Amygdala (tissue), 56 donors: ENCODE measurements at places on chromosomes 3 and 15.

DNA sequence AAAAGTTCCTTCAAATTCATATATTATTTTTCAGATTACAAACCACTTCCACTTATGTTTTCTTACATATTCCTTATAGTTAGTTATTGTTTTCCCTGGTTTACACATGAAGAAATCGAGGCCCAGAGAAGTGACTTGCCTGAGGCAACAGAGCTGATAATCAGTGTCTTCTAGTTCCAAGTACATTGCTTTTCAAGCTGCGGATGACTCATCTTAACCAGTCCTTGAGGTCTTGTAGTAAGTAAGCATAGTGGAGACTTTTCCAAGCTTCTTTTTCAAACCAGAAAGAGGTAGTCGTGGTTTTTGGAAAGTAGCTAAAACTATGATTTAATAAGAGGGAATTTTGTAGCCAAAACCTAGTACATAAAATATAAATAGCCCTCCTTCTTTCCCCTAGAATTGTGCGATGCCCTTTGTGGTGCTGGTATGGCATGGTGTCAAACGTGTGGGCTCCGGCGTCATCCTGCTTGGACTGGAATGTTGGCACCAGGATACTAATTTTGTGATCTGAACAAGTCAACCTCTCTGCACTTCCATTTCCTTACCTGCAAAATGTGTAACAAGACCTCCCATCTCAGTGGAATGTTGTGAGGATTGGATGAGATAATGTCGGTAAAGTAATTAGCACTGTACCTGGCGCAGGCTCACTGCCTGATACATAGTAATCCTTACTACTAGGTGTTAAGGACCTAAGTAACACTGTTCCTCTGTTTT, 19.0 kb upstream of the DLG1 start:
- no peak for DNase-seq

GRCh38 chr15:69748131-69748530, 295.5 kb downstream of the RPLP1 start:
- no peak for DNase-seq

- DNase-seq = no peak
These were observed 416.9 kb downstream of the TUSC7 start for GRCh38 chr3:117126460-117126859.

- no peak for DNase-seq
These were observed 178.4 kb upstream of the SUCLG2 start for GRCh38 chr3:67832817-67833216.

GRCh38 chr15:55721554-55722185, 21.3 kb downstream of the PRTG start:
- no peak for DNase-seq

- DNase-seq = no peak
These were observed 46.0 kb downstream of the PPCDC start for GRCh38 chr15:75069301-75069925.

GRCh38 chr3:186217820-186218164, 108.9 kb upstream of the ETV5 start:
- no peak for DNase-seq

- no peak for DNase-seq
These were observed 144.3 kb downstream of the EEFSEC start for GRCh38 chr3:128297401-128298138.

DNA sequence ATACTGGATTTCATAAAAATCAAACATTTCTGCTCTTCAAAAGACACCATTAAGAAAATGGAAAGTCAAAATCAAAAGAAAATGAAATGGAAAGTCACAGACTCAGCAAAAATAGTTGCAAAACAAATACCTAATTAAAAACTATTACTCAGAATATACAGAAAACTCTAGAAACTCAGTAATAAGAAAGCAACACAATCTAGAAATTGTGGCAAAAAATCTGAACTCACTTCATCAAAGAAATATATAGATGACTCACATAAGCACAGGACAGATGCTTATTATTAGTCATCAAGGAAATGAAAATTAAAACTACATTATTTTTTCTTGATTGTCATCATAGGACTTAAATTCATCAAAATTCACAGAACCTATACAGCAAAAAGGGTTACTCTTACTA, 430.0 kb downstream of the SHQ1 start:
- no peak for DNase-seq

DNA sequence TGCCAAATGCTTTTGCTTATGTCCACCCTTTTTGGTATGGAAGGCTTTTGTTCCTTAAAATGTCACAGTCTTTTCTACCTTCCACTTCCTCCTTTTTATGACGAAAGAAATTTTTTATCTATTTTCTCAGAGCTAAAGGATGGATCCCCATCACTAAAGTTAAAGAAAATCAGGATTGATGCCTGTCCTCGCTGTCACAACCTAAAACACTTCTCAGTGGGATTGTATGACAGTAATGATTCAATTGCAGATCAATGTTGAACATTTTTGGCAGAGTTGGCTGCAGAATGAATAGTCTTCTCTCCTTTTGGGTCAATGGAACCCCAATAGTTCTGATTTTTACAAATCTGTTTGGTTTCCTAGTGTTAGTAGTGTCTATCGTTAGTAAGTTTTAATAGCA, 549.8 kb upstream of the ROBO2 start:
- no peak for DNase-seq

GRCh38 chr15:70141376-70142071, 43.8 kb upstream of the TLE3 start:
- DNase-seq = no peak

- DNase-seq = no peak
These were observed 455.7 kb downstream of the FOXP1 start for GRCh38 chr3:71127844-71128243.

GRCh38 chr15:74036271-74037170, 42.0 kb downstream of the PML start:
- no peak for DNase-seq

GRCh38 chr3:10397879-10398278, 77.0 kb upstream of the SEC13 start:
- DNase-seq = no peak

DNA sequence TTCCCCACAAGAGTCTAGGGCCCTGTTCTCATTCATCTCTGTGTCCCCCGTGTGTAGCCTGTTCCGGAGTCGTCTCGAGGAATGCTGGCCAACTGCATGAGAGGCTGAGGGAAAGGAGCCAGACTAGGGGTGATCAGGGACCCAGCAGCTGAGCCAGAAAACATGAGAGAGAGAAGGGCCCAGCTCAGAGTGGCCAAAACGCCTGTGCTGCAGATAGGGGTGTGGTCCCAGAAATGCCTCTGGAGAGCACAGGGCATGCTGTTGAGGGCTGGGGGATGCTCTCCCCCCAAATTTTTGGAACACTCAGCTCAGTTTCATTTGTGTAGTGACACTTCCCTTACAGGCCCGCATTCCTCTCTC, 14.1 kb downstream of the CYP1A2 start:
- DNase-seq = no peak

GRCh38 chr15:87753539-87753938, 503.0 kb downstream of the NTRK3 start:
- no peak for DNase-seq

GRCh38 chr3:31022716-31023115, 128.3 kb upstream of the GADL1 start:
- DNase-seq = no peak

GRCh38 chr3:127483005-127483641, 107.4 kb downstream of the TPRA1 start:
- DNase-seq = no peak

DNA sequence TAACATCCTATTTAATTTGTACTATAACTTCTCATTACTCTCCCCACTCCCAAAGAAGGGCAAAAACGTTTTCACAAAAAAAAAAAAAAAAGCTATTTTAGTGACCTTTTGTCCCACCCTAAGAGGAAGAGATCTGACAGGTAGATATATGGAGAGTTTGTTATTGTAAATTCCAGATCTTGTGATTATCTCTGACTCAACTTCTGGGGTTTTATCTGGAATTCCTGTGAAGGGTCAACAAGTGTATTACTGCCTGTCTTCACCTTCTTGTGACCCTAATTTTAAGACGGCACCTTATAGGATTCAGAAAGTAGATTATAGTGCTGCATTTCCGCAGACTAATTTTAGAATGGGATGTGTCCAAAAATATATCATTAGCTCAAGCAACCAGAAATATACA, 205.9 kb upstream of the CDIN1 start:
- DNase-seq = no peak

DNA sequence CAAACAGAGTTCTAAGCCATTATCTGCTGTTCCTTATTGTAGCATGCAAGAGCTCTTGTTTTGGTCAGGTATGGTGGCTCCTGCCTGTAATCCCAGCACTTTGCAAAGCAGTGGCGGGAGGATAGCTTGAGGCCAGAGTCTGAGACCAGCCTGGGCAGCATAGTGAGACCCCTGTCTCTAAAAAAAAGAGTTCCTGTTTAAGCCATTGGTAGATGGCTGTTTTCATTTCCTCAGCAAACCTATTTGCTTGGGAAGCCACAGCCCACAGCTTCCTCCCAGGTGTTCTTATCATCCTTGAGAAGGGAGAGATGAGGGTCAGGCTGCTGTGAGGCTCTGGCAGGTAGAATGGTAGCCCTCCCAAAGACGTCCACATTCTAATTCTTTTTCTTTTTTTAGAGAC, 24.4 kb upstream of the FAM81A start:
- no peak for DNase-seq

DNA sequence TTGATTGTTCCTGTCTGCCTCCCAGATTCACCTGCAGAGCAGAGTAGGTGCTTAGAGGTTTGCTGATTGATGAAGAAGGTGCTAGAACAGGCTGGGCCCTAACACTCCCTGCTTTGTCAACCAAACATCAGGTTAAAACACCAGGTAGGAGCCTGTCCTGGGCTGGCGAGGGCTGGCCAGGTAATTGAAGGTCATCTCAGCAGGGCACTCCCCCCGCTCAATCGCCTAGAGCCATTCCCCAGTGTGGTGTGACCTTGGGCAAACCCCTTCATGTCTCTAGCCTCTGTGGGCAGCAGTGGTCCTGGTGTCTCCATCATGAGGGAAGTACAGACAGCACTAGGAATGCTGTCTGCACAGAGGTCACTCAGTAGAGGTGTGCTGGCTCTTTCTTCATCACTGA, 88.3 kb downstream of the KLF15 start:
- DNase-seq = no peak

GRCh38 chr3:146638718-146639117, 33.6 kb upstream of the PLSCR5 start:
- no peak for DNase-seq

GRCh38 chr3:126109880-126110235, 25.9 kb upstream of the SLC41A3 start:
- DNase-seq = no peak

- DNase-seq = no peak
These were observed 268.0 kb downstream of the NR2F2 start for GRCh38 chr15:96598514-96598913.

DNA sequence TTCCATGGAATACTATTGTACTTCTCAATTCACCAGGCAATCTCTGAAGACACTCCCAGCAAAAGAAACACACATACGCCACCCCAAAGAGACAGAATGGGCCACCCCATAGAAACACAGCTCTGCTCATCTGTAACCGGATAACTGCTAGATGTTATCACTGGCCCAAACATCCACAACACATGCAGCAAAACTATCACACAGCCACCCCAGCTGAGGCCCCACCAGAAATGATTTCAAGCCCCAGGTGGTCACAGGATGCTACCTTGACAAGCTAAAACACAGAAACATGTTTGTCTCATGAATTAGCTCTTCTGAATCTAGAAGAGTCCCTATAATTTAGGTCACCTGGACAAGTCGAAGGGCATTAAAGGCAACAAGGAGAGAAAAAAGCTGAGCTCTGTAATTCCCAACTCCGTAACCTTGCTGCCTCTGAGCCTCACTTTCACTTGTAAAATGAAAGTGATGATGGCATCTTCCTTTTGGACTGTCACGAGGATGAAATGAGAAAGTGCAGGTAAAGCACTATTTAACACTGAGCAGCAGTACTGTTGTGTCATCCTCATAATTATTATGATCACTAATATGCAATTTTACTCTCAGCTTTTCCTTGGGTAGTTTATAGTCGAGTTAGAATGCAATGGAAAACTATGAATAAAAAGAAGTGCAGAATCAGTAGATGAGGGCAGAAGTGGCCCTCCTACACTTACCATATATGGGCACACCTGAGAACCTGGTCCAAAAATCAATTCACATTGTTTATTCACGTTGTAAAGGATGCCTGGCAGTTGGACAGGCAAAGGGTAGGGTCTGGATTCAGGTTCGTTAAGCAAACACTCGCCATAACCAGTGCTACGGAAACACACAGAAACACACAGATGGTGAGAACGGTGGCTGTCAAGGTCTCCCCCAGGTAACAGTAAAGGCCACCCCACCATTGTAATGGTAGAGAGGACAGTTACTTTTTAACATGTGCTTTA, 38.6 kb downstream of the ADAMTS9 start:
- no peak for DNase-seq

- DNase-seq = no peak
These were observed 184.5 kb downstream of the FNDC3B start for GRCh38 chr3:172223870-172224269.

DNA sequence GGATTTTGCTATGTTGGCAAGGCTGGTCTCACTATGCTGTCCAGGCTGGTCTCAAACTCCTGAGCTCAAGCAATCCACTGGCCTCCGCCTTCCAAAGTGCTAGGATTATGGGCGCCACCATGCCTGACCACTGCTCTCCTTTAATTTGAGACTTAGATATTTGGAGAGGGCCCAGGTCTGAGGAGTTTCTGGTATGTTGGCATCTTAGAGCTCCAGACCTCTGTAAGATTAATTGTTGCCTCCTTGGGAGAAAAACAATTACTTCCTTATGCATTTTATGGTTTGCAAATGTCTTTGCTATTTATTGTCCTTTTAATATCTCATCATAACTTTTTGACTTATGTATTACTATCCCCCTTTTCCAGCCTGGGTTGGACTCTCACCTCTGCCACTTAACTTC, 2.9 kb downstream of the ZNF774 start:
- DNase-seq = no peak

- no peak for DNase-seq
These were observed 152.0 kb upstream of the PEX5L start for GRCh38 chr3:180188512-180189309.

DNA sequence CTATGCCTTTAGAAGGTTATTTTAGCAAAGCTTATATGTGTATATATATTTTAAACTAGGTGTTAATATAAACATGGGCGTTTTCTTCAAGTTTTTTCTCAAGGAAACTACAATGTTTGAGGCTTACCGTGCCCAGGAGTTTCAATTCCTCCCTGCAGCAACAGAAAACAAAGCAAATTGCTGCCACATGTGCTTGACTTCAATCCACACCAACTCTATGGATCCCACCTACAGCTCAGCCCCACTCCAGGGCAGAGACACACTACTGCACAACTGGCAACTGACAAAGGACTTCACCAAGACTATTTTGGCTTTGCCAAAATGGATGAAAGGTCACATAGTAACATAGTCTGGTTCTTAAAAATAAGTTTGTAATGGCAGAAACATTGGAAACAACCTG, 346.6 kb downstream of the ERC2 start:
- DNase-seq = no peak

GRCh38 chr3:52890735-52891134, 6.6 kb downstream of the STIMATE start:
- DNase-seq = no peak

DNA sequence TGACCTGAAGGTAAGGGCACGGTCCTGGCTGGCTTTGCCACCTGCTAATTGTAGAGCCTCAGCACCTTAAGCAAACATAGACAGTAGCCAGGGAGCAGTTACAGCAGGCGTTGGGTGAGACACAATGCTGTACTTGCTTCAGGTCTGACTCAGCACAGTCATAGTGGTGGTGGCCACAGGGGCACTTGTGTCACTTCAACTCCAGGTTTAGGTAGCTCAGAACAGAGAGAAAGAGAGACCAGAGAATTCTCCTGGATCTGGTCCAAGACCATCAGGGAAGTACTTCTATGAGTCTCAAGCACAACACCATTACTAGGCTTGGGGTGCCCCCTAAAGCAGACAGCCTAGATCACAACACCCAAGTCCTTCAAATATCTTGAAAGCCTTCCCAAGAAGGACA, 204.4 kb downstream of the OTOL1 start:
- no peak for DNase-seq

GRCh38 chr3:77326586-77326985, 286.7 kb downstream of the ROBO2 start:
- no peak for DNase-seq
